Astrocyte of the hippocampus (primary cell): ENCODE measurements at places on chromosomes 1 and 21.

GRCh38 chr1:100866041-100866900 is 28.4 kb downstream of the EXTL2 start:
- DNase-seq: peak; percentile 49

- DNase-seq: no peak
Measured at GRCh38 chr1:194117582-194117981, 931.2 kb upstream of the B3GALT2 start.

DNA sequence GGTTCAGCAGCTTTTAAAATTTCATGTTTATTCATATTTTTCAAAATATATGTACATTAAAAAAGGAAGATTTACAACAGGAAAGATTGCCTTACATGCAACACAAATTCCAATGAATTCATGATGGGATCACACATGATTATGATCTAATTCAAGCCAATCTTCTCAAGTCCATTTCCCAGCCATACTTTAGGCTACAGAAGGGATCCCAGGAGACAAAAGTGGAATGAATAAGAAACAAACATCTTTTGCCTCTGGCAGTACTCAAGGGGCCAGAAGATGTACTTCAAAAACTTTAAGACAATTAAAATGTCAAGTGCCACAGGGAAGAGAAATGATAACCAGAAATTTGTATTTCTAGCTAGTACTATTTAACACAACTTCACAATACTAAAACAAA is 10.2 kb upstream of the SH2D5 start:
- DNase-seq: no peak

GRCh38 chr1:7454895-7455784 is 316.0 kb upstream of the VAMP3 start:
- peak; percentile 72 for DNase-seq

DNA sequence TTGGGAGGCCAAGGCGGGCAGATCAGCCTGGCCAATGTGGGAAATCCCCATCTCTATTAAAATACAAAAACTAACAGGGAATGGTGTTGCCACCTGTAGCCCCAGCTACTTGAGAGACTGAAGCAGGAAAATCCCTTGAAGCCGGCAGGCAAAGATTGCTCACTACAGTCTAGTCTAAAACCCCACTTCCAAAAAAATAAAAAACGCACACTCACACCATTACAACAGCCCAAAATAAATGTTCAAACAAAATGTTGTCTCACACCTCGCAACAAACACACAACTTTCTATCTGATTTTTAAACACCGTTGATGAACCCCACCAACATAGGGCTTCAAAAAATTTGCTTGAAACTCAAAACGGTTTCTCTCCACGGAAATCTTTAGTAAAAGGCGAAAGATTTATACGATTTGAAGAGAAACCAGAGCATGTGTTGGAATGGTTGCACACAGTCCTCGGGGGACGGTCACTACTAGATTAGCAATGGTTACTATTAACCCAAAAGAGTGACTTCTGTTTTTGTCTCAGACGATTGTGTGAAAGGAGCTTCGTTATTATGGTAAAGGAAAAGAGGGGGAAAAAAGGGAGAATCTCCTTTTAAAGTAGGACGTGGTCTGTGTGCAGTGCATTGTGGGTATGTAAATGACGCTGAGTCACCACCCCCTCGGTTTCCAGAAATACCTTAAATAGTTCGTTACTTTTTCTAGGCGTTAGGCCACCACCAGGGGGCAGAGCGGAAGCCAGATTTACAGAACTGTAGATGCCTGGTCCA is at the start of gene RNU5D-1:
Gene RNU5D-1, minus strand, starts transcription at position 430 of the 772 bp plus-strand sequence.
- peak; percentile 97 for DNase-seq

DNA sequence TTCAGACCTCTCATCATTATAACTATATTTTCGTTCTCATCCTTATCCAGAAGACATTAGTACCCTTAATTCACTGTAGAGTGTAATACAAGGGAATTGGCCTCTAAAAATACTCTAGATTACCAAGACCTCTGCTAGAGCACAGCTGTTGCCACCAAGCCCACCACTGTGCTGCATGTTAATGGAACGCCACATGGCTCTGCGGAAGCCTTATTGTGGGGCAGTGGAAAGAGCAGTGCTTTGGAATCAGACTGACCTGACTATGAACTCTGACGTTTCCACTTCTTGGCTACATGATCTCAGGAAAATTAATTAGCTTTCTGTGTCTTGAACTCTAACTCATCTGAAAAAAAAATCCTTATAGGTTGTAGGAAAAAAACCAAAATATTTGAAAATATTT is 222.1 kb downstream of the LMX1A start:
- no peak for DNase-seq

- no peak for DNase-seq
Measured at GRCh38 chr1:192010406-192010805, 147.9 kb upstream of the RGS18 start.

DNA sequence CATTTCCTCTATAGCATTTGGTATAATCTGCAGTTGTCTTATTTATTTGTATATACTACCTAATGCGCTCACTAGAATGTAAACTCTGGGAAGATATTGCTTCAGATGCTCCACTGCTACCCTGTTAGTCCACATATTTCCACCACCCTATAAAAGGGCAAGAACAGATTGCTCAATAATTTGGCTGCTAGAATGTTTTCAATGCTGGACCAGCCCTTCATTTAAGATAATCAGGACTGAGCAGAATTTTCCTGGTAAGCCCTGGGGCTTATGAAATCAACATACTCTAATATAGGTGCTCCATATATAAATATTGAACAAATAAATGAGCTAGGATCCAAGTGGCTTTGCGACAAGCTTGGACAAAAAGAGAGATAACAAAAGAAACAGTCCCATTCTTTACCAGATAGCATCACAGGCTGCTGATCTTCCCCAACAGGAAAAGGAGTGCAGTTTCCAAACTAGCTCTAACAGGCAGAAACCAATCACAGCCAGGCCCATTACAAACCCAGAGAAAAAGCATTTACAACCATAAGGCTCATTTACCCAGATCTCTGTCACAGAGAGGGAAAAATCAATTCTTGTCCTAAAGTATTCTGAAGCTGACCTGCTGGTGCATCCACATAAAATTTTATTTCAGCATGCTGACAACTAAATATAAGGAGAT is 8.3 kb downstream of the BCAR3 start:
- DNase-seq: no peak

GRCh38 chr1:150561254-150561973 is 12.2 kb downstream of the ADAMTSL4 start:
- peak; percentile 99 for DNase-seq

GRCh38 chr1:83999316-83999819 is 436 bp upstream of the TTLL7 start:
- peak; percentile 91 for DNase-seq

- DNase-seq: no peak
Measured at GRCh38 chr1:1003618-1004419, 3.9 kb upstream of the HES4 start.

- DNase-seq: peak; percentile 79
Measured at GRCh38 chr1:36175137-36176095, 19.5 kb downstream of the MAP7D1 start.

DNA sequence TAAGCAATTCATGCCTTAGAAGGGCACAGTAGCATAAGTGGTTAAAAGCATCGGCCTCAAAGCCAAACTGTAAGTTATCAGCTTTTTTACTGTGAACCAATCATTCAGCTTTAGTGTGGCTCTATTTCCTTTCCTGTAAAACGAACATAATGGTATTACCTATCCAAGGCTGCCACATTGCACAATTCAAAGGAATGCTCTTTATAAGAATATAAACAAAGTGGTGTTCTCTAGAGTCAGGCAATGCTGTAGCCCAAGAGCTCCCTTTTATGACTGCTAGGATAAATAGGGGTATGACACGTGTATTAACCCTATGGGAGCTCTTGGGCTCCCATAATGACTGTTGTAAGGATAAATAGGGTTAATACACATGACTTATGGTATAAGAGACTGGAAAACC is 25.4 kb downstream of the INTS7 start:
- DNase-seq: no peak

GRCh38 chr1:93979718-93980319 is 70.6 kb upstream of the GCLM start:
- DNase-seq: peak; percentile 56

- peak; percentile 85 for DNase-seq
Measured at GRCh38 chr1:226820941-226821718, 49.3 kb upstream of the PSEN2 start.

- DNase-seq: peak; percentile 93
Measured at GRCh38 chr1:43453442-43454269, at the start of gene HYI. TSS of gene HYI (minus strand) at chr1:43453931. CDS start at chr1:43453793, 138 bp downstream.

- no peak for DNase-seq
Measured at GRCh38 chr1:240666568-240667198, 54.7 kb upstream of the GREM2 start.

- DNase-seq: peak; percentile 79
Measured at GRCh38 chr1:243482141-243483022, 226.5 kb downstream of the SDCCAG8 start.

GRCh38 chr1:248792342-248792741 is 33.4 kb downstream of the SH3BP5L start:
- DNase-seq: no peak

GRCh38 chr1:106435269-106435668 is 621.2 kb upstream of the PRMT6 start:
- no peak for DNase-seq

- DNase-seq: peak; percentile 78
Measured at GRCh38 chr1:15994590-15995351, 9.3 kb upstream of the SRARP start.

DNA sequence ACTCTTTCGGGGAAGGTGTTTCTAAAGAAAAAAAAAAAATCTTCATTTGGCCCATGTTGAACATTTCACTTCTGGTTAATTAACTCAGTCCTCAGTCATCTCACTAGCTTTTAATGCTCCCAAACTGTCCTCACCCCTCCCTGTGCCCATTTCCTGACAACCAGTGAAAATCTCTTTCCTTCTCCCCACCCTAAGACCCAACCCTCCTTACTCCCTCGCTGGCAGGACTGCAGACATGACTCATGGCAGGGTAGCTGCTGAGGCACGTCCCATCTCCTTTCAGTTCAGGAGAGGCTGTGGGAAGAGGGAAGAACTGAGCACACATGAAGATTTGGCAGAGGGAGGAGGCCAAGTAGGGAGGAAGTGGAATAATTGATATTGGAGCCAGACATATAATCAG is 12.6 kb downstream of the PKP1 start:
- DNase-seq: peak; percentile 71

GRCh38 chr1:179017383-179018326 is 8.0 kb upstream of the FAM20B start:
- DNase-seq: no peak

DNA sequence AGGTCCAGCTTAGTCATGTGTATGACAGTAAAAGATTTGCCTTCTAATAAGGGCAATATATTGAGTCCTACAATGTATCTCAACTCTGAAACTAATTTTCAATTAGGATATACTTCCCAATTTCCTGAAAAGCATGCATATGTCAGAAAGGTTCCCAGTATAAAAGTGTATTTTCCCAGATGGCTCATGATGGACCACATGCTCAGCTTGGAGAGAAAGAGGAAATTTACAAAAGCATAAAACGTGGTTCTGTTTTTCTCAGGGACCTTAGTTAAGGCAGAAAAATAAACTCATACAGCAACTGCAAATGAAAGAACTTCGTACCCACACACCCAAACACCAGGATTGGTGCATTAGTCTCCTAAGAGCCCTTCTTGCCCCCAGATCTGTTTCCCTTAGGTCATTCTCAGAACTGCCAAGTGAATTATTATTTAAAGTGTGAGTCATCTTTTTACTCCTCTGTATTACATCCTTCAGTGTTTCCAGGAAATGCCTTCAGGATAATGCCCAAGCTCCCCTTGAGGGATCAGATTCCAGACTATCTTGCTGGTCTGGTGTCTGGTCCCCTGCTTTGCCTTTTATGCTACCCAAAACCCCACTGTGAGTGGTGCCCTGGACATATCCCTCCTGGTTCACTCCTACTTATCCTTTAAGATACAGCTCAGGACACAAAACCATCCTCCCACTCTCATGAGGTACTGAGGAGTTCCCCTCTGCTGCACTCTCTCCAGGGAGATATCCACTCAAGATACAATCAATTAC is 57.4 kb downstream of the SSX2IP start:
- peak; percentile 43 for DNase-seq

- DNase-seq: no peak
Measured at GRCh38 chr21:19468991-19469715, 1065.6 kb upstream of the TMPRSS15 start.

DNA sequence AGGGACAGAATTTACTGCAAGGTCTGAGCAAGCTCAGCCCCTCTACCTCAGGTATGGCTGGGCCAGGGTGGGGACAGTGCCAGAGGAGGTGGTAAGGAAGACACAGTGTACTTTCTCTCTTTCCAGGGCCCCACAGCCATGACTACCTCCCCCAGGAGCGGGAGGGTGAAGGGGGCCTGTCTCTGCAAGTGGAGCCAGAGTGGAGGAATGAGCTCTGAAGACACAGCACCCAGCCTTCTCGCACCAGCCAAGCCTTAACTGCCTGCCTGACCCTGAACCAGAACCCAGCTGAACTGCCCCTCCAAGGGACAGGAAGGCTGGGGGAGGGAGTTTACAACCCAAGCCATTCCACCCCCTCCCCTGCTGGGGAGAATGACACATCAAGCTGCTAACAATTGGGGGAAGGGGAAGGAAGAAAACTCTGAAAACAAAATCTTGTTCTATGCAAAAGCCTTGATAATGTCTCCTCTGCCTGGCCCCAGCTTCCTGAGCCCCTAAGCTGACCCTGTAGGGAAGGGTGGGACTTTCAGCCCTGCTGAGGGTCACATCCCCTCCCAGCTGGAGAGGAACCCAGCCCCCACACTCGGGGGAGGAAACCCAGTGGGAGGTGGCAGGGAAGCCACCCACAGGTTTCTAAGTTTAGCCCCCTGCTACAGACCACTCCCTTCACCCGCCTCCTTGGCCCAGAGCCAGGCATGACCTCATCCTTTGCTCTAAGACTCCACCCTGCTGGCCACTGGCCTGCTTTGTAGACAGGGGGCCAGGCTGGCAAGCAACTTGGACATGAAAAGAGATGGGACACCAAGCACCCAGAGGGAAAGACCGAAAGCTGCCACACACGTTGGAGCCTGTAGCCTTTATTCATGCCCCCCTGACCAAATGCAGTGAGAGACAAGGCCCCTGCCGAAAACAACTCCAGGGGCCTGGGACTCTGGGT is 6.4 kb downstream of the RHOC start:
- peak; percentile 99 for DNase-seq

DNA sequence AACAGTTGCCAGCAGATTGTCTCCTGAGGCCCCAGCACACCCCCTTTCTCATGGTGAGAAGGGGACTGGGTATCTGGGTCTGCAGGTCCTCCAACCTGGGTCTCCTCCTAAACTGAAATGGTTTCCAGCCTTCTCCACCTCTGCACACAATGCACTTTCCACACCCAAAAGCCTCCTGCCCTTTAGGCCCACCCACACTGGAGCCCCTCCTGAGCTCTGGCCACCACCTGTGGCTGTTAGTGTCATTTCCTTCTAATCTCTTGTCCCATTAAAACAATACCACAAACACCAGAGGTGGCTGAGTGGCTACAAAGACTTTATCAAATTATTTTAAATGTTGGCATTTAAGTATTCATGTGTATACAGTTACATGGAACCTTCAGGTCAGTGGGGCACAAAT is 11.5 kb downstream of the GPR3 start:
- no peak for DNase-seq
